ENCODE measurements at places on chromosomes 11 and 22.

DNA sequence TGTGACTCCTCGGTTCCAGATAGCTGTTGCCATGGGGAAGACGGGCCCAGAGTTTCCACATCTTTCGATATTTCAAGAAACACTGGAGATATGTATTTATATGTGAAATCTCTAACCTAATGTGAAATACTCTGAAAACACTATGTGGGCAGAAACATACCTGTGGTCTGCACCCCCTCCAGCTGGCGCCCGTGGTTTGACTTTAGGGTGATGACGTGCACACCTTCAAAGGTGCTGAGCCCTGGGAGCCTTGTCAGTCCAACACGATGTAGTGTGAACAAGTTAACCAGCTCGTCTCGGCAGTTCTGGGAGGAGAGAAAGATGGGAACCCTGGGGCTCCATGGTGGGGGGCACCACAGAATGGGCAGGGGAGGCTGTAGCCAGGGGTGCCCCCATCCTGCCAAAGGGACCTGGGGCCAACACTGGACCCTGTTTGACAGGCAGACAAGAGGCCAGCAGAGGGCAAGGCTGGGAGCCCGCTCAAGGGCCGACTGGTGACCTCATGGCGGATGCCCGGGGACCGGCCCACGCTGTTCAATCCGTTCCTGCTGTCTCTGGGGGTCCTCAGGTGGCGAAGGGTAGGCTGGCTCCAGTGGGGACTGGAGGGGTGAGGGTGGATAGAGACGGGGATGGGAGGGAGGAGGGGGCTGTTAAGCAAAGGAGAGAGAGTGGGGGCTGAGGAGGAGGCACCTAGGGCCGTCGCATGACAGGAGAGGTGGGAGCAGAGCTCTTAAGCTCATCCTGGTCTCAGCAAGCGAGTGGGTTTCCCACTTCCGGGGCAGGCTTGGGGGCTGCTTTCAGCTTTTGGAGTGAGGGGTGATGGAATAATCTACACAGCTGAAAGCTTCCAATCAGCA, 43.8 kb downstream of the TRIOBP start:
- no peak for DNase-seq

DNA sequence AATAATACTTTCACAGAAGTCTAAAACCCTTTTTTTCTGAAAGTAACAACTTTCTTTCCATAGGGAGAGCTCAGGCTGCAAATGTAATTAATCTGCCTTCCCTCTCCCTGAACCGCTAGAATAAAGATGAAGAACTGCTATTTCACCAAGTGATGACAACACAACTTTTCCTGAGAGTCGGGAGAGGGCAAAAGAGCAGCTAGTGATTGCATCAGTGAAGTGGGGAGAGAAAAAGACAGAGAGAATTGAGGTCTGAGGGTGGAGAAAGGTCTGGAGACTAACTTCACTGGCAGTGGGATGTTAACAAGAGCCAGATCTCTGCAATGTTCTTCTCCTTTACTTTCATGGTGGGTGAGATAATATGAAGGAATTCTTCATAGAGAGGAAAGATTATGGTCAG, 10.9 kb upstream of the MPEG1 start:
- no peak for DNase-seq

DNA sequence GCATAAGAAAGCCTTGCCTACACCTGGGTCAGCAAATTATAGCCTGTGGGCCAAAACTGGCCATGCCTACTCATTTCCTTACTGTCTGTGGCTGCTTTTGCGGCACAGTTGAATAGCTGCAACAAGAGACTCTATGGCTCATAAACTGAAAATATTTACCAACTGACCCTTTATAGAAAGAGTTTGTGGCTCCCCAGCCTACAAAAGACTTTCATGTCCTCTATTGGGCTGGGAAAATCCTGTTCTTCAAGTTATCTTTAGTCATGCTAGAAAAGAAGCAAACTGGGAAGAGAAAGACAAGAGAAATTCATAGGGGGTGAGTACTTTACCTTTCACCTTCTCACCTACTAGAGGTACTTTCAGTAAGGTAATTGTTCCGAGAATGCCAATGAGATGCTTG, 175.1 kb downstream of the SWAP70 start:
- DNase-seq = no peak

- DNase-seq = no peak
These were observed 34.2 kb downstream of the IL18 start for GRCh38 chr11:112129656-112130055.

DNA sequence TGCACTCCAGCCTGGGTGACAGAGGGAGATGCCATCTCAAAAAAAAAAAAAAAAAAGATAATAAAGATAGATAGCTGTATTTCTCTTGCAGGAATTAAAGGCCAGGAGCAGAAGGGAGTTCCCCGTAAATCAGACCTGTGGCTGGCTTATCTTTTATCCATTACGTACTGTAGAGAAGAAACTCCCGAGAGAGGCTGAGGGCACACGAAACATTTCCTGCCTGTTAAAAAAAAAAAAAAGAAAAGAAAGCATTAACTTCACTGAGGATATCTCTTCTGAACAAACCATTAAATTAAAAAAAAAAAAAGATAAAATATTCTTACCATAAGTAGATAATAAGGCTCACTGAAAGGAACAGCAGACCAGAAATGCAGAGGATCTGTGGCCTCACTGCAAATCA, 22.5 kb downstream of the P4HA3 start:
- DNase-seq = no peak

Data from activated B cell treated with CpG ODN at 0.5 μM for 24 hours (primary cell).